ENCODE measurements at places on chromosomes 13 and 19. TPM values are rescaled to one million over a fixed set of nuclear protein-coding genes. Genes with fewer than 3 reads are reported as not detected.

The MCOLN1 gene
- 13.1 TPM for total RNA-seq

The ATP4A gene
- not detected for total RNA-seq

The NUFIP1 gene
- total RNA-seq, result 6.6 TPM

The C19orf53 gene
- 59.4 TPM for total RNA-seq

The UGGT2 gene
- 12.1 TPM for total RNA-seq

The CEACAM7 gene
- 9.0 TPM for total RNA-seq

The RASGRP4 gene
- not detected for total RNA-seq

The MRPL4 gene
- total RNA-seq, result 59.2 TPM

The ACER1 gene
- not detected for total RNA-seq

The HAUS5 gene
- total RNA-seq, result 35.3 TPM

The POLRMT gene
- 51.4 TPM for total RNA-seq

The COL4A1 gene
- 0.12 TPM for total RNA-seq

The PGLYRP2 gene
- total RNA-seq, result not detected

The HSD17B14 gene
- 5.7 TPM for total RNA-seq

The SLC17A7 gene
- total RNA-seq, result not detected

The MLLT1 gene
- 45.8 TPM for total RNA-seq

The SPIB gene
- 1.2 TPM for total RNA-seq

The FLT1 gene
- total RNA-seq, result not detected

The VSIG10L gene
- total RNA-seq, result 3.6 TPM

The FXYD3 gene
- 183 TPM for total RNA-seq

The SH2D3A gene
- total RNA-seq, result 64.0 TPM

The LINGO3 gene
- total RNA-seq, result not detected

The ZNF442 gene
- 1.4 TPM for total RNA-seq

The CLIP3 gene
- total RNA-seq, result 3.5 TPM

The ICAM5 gene
- 1.3 TPM for total RNA-seq

The ZNF723 gene
- total RNA-seq, result not detected

The KLK12 gene
- not detected for total RNA-seq

The EML2 gene
- total RNA-seq, result 93.7 TPM

The LHFPL6 gene
- not detected for total RNA-seq

The AP1M1 gene
- total RNA-seq, result 31.5 TPM

The PCDH8 gene
- not detected for total RNA-seq

The ANKLE1 gene
- total RNA-seq, result 0.66 TPM

The TEX26 gene
- not detected for total RNA-seq

The ZNF229 gene
- total RNA-seq, result 4.2 TPM

The RASIP1 gene
- 0.09 TPM for total RNA-seq

The IFI30 gene
- total RNA-seq, result 22.4 TPM

The BCL3 gene
- total RNA-seq, result 41.5 TPM

The NPAS1 gene
- 1.2 TPM for total RNA-seq

The CATSPERD gene
- not detected for total RNA-seq

The IGFL2 gene
- not detected for total RNA-seq

The ZNF562 gene
- 31.8 TPM for total RNA-seq

The LILRA1 gene
- total RNA-seq, result not detected

The GRIK5 gene
- 0.44 TPM for total RNA-seq

The RUBCNL gene
- total RNA-seq, result not detected

The EHD2 gene
- total RNA-seq, result 52.3 TPM

The TRAPPC6A gene
- total RNA-seq, result 57.0 TPM

The SF3A2 gene
- 83.0 TPM for total RNA-seq

The ZNF525 gene
- 21.2 TPM for total RNA-seq

The ADGRL1 gene
- 26.5 TPM for total RNA-seq

The LGALS7 gene
- not detected for total RNA-seq

The TICAM1 gene
- 15.8 TPM for total RNA-seq

Data from Calu3 (cell line).